ENCODE measurements at places on chromosomes 2 and 18.
A peak's percentile ranks its signal among the peaks of the same experiment; 100 is the strongest.

DNA sequence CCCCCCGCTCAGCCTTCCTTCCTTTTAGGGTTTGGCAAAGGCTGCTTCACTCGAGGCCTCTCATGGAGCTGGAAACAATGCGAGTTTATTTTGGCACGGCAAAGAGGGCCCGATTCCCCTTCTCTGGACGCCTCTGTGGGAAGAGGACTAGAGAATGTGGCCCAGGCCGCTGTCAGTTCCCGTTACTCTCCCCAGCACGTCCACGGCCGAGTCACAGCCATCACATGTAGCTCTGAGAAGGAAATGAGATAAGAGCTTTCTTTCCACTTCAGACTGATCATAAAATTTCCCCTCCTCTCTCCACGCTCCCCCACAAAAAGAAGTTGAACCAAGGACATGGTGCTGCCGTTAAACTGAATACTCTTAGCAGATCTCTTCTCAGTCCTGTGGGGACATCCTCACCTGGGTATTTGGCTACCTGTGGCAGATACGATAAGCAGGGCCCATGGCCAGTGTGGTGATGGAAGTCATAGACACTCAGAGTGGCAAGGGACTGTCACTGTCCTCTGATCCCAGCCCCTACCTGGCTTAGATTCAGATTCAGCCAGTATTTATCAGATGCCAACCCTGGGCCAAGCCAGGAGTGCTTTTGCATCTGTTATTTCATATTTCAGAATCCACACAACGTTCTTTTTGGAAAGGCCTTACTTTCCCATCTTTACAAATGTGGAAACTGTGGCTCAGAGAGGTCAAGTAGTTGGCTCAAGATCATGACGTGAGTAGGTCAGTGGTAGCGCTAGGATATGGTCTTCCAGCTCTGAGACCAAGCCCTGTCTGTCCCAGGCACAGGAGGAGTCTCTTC is 101.2 kb downstream of the MCFD2 start:
- DNase-seq, result no peak

DNA sequence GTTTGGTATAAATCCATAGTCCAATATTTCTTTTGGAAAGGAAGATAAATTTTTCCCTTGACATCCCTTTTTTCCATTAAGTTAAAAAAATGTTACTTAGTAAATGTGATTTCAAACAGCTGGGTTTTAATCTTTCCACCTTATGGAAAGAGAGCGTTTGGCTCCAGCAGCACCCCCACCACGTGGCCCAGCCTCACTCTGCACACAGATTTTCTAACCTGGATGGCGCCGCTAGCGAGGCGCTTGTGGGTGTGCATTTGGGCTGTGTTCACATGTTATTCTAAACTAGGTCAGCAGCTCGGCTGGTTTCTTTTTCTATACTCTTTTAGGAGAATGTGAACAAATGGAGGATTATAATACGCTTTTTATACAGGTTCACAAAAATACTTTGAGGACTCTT is 218.0 kb downstream of the LDLRAD4 start:
- DNase-seq, result peak; percentile 12

- no peak for DNase-seq
Measured at GRCh38 chr2:236168110-236169080, at the start of gene GBX2. Gene GBX2, minus strand, starts transcription at chr2:236168386. Its CDS starts 415 bp downstream, at chr2:236167971.

GRCh38 chr18:61443081-61443725 is 110.0 kb downstream of the CDH20 start:
- DNase-seq, result no peak

DNA sequence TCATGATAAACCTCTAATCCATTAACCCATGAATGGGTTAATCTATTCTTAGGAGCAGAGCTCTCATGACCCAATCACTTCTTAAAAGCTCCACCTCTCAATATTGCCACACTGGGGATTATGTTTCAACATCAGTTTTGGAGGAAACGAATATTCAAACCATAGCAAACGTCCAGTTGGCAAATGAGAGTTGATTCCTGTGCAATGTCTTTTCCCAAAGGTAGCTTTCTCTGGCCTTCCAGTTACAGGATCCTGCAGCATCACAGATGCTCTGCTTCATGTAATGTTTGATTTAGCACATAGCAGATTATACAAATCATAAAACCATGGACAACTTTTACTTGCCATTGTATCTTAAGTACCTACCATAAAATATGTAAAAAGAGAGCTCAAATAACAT is 481.0 kb downstream of the TNS1 start:
- DNase-seq, result no peak

DNA sequence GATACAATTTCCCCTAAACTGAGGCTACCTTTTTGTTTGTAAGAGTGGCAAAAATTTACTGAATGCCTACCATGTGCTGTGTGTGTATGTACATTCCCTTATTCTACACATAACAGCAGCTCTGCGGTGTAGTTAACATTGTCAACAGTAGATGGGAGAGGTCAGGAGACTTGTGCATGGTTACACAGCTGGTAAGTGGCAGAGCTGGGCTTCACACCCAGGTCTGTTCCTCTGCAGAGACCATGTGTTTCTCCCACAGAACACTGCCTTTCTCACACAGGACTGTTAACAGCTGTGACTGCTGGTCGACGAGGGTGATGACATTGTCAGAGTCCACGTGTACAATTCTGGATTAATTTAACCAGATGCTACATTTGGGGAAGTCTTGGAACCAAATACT is 49.1 kb downstream of the EML6 start:
- no peak for DNase-seq

GRCh38 chr18:33307520-33307919 is 133.0 kb downstream of the CCDC178 start:
- DNase-seq, result no peak

DNA sequence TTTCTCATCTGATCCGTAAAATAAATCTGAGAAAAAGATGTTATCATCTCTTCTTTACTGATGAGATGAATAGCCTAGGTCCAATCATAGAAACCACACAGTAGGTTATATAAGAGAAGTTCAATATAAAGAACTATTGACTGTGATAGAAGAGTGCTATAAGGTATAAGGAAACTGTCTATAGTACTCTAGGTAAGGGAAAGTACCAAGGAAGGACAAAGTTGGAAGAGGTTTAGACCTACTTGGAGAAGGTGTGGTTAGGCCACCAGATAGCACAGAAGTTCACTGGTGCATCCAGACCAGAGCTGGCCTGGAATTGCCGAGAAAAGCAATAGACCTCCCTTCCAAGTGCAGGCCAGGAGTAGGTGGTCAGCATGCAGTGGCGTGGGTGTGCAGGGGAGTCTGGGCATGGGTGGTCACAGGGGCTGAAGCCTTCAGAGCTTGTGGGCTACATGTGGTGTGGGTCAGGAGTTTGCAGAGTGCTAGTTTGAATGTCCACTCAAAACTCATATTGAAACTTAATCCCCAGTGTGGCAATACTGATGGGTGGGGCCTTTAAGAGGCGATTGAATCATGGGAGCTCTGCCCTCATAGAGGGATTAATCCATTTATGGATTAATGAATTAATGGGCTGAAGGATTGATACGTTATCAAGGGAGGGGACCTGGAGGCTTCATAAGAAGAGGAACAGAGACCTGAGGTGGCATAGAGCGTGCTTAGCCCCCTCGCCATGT is 86.3 kb downstream of the ALPK2 start:
- DNase-seq, result no peak

GRCh38 chr2:136357007-136357380 is 239.0 kb upstream of the CXCR4 start:
- no peak for DNase-seq

- no peak for DNase-seq
Measured at GRCh38 chr2:224608104-224608503, 22.9 kb upstream of the CUL3 start.

DNA sequence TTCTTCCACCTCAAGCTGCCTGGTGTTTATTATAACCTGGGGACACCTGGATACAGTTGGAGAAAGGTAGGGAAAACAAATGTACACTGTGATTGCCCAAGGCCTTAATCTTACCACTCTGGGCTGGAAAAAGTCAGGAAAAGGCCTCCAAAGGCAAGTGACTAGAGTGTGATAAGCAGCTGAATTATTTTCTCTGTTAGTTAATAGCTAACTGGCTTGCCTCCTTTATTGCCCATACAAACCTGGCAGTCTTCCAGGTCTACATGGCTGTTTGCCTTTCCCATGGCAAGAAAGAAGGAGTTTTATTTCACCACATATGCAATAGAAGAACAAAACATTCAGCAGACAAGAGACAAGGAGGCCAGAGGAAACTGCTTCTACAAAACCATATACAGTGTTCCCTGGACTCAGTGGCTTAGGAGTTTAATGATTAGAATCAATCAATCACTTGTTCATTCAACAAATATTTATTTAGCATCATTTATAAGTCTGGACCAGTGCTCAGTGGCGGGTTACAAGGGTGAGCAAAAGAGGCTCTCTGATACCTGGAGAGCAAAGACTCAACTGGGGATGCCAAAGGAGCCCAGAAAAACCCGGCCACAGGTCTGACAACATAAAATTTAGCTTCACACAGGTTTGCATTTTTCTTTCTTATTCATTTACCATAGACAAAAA is 27.5 kb upstream of the SUCLG1 start:
- DNase-seq, result no peak

GRCh38 chr2:65413106-65413505 is 19.3 kb downstream of the SPRED2 start:
- no peak for DNase-seq

GRCh38 chr2:237390235-237390634 is 23.7 kb downstream of the COL6A3 start:
- DNase-seq, result no peak

DNA sequence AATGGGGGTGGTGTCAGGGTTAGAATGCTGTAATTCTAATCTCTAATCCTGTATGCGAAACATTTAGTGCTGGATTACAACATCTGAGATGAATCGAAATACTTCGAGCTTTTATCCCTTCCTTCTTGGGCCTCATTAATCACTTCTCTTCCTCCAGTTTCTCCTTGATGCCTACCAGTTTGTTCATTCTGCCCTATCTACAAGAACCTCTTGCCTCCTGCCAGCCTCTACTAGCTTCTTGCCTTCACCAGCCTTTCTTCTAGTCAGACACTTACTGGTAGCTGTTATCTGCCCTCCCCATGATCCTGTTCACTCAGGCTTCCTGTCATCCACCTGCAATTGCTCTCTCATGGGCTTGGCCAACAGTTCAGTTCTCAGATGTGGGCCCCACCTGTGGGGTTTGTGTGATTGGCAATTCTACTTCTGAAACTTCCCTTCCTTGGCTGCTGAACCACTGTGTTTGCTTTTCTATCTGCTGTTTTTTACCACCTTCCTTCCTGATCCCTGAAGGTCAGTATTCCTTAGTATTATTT is 15.4 kb upstream of the FARP2 start:
- peak; percentile 52 for DNase-seq

DNA sequence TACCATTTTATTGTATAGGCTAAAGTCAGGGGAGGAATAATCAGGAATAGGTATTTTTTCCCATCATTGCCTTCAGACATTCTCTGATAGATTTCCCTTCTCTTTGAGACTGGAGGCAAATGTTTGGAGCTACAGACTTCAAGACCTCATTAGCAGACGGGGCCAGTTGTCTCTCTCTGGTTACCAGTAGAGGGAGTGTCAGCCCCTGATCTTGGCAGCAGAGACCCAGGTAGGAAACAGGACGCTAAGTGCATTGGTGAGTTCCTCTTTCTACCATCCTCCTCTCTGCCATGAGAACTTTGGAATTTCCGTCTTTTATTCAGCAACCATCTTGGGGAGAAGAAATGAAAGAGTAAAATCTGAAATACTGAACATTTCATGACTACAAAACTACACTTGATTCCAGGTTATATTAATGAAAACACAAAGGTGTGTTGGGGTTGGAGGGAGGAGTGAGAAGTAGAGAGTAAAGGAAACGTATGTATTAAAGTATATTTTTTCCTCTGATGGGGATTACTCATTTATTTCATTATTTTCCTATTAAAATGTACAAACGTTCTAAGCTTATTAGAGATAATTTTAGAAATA is 186.2 kb upstream of the GCFC2 start:
- no peak for DNase-seq

DNA sequence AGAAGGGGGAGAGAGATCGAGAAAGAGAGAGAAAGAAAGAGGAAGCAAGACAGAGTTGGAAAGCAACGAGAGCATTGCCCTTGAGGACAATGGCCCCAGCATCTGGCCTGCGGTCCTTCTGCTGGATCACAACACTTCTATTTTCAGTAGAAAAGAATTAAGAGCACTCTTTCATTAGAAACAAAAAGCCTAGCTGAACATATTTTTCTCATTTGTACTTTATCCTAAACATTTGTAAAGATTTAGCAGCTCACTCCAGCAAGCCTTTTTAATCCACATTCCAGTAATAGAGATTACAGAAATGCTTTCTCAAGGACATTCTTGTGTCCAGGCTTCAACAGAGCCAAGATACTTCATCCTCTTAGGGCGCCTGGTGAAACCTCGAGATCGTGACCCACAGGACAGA is 31.6 kb upstream of the AFF3 start:
- no peak for DNase-seq

- DNase-seq, result no peak
Measured at GRCh38 chr2:605674-606608, 71.3 kb downstream of the TMEM18 start.

DNA sequence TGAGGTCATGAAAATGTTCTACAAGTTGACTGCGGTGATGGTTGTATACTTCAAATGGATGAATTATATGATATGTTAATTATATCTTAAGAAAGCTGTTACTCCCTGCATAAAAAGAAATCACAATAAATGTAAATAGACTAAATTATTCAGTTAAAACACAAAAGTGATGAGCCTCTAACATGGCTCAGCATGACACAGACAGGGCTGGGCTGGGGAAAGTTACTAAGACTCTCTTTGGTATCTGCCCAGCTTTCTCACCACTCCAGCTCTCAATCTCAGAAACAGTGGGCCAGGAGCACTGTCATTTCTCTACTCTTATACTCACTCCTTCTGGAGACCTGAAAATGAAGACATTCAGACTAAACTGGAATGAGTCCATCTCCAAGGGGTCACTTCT is 3.5 kb downstream of the CYP27C1 start:
- DNase-seq, result no peak

DNA sequence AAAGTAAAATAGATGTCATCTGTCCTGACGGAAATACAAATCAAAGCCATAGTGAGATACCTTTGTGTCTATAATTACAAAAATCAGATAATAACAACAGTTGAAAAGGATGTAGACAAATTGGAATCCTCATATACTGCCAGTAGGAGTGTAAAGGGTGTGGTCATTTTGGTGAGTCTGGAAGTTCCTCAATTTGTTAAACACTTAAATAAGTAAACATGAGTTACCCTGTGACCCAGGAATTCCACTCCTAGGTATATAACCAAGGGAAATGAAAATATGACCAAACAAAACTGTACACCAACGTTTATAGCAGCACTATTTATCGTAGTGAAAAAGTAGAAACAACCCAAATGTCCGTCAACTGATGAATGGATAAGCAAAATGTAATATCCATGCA is 24.0 kb downstream of the R3HDM1 start:
- DNase-seq, result no peak

- no peak for DNase-seq
Measured at GRCh38 chr2:231640241-231640640, 47.6 kb downstream of the TEX44 start.

- no peak for DNase-seq
Measured at GRCh38 chr18:79740521-79741361, 57.0 kb upstream of the KCNG2 start.

- DNase-seq, result no peak
Measured at GRCh38 chr18:68803356-68803755, 5.5 kb downstream of the CCDC102B start.
